ENCODE measurements at places on chromosomes 4 and X.
A peak's percentile ranks its signal among the peaks of the same experiment; 100 is the strongest.

GRCh38 chrX:132214518-132214917 is 4.7 kb downstream of the RAP2C start:
- no peak for DNase-seq

GRCh38 chr4:129043523-129043922 is 49.8 kb downstream of the SCLT1 start:
- peak; percentile 9 for DNase-seq

GRCh38 chrX:124332481-124333424 is at the start of gene TEX13D:
Gene TEX13D (plus strand): TSS chrX:124332660. CDS start chrX:124332918, 258 bp downstream.
- no peak for DNase-seq

GRCh38 chrX:148960060-148960459 is 459.6 kb downstream of the AFF2 start:
- DNase-seq: no peak

DNA sequence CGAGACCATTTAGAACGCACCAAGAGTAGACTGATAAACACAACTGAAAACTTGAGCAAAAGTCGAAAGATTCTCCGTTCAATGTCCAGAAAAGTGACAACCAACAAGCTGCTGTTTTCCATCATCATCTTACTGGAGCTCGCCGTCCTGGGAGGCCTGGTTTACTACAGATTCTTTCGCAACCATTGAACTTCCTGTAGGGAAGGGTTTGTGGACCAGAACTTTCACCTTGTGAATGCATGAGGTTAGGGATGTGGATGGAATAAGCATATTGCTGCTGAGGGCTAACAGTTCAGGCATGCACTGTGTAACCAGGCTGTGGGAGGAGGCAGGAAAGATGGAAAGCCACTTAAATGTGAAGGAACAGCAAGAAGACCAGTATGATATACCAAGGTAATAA is 20.9 kb upstream of the ING2 start:
- no peak for DNase-seq

DNA sequence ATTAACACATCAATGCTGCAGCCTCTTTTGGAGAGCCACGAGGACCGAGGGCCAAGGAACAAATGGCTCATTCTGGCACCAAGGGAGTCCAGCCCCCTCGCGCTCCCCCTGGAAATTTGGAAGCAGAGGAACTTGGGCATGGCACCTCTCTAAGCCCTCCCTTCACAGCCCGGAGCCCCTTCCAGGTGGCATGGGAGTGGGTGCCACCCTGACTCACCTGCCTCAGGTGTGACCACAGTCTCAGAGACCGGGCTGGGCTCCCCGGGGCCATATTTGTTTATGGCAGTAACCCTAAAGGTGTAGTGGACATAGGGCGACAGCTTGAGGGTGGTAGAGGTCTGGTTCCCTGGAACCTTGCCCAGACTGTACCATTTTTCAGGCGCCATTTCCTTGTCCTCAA is 18.8 kb downstream of the L1CAM start:
- DNase-seq: no peak

Measured in inflammatory macrophage treated with lipopolysaccharide for 1 hour (primary cell).